ENCODE measurements at places on chromosomes 11 and 22. TPM values are rescaled to one million over a fixed set of nuclear protein-coding genes. Genes with fewer than 3 reads are reported as not detected.

LARGE1 gene
- total RNA-seq, result 1.3 TPM

LMNTD2 gene
- total RNA-seq, result 1.4 TPM

PRR33 gene
- total RNA-seq, result not detected

UCP2 gene
- 6.4 TPM for total RNA-seq

NAV2 gene
- total RNA-seq, result 14.9 TPM

NCR3LG1 gene
- 1.6 TPM for total RNA-seq

All from PC-3 (cell line).